Activated CD8-positive, alpha-beta memory T cell treated with anti-CD3 and anti-CD28 coated beads for 1 hour (primary cell): ENCODE measurements at places on chromosomes 4 and X.

- no peak for DNase-seq
Observed at GRCh38 chrX:72532366-72532765, 40.3 kb downstream of the HDAC8 start.

DNA sequence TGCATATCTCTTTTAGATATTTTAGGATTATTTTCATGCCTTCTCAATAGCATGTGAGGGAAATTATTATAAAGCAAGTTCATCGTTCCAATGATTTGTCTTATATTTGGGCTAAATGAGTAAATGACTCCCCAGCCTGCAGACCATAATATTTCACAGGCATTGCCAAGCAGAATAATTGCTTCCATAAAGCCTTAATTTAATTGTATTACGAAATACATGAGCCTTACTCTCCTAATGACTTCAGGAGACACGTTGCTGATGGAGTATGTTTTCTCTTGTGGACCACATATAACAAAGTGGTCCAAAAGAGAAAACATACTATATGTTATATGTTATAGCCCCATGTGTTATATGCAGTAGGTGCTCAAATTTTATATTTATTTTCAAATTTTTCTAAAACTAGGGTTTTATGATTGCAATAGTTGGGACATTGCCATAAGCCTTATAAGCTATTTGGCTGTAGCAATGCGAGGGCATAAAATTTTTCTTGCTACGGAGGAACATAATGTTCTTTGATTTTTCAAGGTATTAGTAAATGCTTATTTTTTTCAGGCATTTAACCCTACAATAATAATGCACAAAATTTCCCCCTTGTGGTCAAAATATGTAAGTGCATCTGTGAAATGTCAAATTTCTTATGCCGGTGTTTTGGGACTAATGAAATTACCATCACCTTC is 26.2 kb upstream of the TMPRSS11D start:
- no peak for DNase-seq

DNA sequence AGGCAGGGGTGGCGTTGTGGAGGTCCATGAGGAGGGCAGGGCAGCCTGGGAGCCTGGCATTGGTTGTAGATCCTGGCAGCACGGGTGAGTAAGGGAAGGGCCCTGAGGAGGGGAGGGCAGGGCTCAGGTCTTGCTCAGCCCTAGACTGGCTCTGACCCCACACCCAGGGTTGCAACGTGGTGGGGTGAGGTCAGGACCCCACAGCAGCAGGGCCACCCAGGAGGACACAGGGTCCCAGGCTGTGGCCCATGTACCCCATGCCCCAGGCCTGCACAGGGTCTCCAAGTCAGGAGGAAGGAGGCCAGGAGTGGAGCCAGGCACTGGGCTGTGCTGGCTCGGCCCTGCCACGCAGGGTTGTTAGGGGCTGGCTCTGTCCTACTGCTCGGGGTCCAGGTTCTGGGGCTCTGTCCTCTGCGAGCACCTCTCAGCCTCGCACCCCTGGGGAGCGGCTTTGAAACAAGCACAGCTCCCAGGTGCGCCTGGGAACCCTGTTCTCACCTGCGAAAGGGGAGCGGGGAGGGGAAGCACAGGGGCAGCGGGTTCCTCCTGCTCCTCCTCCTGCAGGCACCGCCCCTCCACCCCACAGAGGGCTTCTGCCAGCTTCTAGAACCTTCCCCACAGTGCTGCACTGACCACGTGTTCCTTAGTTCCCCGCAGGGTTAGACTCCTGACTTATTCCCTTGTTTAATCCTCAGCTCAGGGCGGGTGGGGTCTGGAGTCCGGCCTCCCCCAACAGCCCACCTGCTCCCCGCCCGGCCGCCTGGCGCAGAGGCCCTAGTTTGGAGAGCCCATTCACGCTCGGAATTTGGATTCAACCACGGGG is 20.4 kb downstream of the MSANTD1 start:
- DNase-seq = no peak

- no peak for DNase-seq
Observed at GRCh38 chr4:8574796-8575370, 5.3 kb upstream of the GPR78 start.

DNA sequence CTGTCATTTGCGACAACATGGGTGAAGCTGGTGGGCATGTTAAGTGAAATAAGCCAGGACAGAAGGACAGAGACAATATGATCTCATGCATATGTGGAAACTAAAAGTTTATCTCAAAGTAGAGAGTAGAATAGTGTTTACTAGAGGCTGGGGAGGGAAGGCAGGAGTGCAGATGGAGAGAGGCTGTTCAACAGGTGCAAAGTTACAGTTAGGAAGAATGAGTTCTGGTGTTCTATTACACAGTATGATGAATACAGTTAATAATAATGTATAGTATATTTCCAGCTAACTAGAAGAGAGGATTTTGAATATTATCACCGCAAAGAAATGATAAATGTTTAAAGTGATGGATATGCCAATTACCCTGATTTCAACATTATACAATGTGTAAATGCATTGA is 69.8 kb downstream of the FBXL5 start:
- DNase-seq = no peak

GRCh38 chr4:78372355-78372988 is 179.1 kb upstream of the ANXA3 start:
- DNase-seq = no peak

DNA sequence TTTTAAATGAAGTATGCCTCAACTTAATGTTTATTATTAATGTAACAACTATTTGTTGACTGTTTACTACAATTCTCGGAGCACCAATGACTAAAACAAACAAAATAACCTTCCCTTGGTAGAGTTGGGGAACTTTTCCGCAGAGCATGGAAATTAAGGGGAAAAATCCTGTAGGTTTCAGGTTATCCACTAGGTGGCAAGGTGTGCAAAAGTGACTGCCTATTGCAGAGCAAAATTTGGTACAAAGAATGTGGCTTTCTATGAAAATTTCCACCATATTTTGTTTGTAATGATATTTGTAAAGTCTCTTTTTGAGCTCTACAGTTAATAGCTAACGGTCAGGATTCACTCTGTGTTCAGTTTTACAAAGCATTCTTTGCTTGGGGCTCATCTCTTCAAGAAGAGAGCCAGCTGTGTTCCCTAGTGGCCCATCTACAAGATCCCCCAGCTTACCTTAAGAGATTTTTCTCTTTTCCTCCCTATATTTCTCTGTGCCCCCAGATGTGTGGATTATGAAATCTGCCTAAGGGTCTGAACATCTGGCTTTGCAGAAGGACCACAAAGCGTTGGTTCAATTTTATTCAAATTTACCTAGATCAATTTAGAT is 61.1 kb downstream of the FBXO8 start:
- DNase-seq = no peak

- no peak for DNase-seq
Observed at GRCh38 chr4:10958226-10958856, 273.8 kb upstream of the CLNK start.

GRCh38 chrX:4277122-4277521 is 563.7 kb upstream of the PRKX start:
- no peak for DNase-seq

DNA sequence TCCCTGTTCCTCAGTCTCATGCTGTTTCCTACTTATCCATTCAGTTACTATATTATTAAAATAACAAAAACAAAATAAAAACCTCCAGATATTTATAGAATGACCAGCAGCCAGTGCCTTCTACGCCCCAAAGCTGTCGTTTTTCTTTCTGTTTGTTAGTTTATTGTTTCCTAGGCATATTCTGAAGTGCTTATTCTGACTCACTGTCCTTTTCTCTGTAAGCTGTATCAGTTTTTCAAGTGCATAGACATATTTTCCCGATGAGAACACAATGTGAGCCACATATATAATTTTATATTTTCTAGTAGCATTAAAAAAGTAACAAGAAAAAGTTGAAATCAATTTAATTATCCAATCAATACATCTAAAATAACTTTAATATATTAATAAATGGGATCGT is 2158.6 kb upstream of the TENM3 start:
- DNase-seq = no peak

DNA sequence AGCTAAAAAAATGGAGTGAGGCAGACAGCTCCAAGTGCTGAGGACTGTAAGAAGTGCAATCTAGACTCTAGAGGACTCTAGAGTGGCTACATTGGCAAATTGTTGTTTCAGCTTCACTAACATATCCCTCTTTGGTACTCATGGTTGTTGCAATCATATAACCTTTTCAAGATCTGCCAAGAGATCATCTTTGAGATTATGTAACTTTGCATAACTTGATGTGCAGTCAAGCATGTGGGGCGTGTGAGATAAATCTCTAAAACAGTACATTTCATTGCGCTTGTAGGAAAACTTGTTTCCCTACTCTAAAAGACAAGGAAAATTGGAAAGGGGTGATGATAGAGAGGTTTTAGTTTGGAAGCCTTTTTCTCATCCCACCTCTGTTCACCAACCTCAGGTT is 11.2 kb upstream of the BRS3 start:
- DNase-seq = no peak

GRCh38 chrX:6041630-6042029 is 187.0 kb downstream of the NLGN4X start:
- DNase-seq = no peak

- DNase-seq = no peak
Observed at GRCh38 chr4:139560406-139561104, 4.5 kb upstream of the SETD7 start.

- DNase-seq = no peak
Observed at GRCh38 chr4:142567620-142568451, 278.3 kb downstream of the INPP4B start.

DNA sequence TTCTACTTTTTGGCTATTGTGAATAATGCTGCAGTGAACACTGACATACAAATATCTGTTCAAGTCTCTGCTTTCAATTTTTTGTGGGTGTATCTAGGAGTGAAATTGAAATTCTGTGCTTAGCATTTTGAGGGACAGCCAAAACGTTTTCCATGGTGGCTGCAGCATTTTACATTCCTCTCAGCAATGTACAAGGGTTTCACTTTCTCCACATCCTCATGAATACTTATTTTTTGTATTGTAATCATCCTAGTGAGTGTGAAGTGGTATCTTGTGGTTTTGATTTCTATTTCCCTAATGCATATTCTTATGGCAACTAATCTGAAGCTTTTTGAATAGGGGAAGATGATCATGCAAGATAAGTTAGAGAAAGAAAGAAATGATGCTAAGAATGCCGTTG is 40.3 kb downstream of the HSPA4L start:
- no peak for DNase-seq

DNA sequence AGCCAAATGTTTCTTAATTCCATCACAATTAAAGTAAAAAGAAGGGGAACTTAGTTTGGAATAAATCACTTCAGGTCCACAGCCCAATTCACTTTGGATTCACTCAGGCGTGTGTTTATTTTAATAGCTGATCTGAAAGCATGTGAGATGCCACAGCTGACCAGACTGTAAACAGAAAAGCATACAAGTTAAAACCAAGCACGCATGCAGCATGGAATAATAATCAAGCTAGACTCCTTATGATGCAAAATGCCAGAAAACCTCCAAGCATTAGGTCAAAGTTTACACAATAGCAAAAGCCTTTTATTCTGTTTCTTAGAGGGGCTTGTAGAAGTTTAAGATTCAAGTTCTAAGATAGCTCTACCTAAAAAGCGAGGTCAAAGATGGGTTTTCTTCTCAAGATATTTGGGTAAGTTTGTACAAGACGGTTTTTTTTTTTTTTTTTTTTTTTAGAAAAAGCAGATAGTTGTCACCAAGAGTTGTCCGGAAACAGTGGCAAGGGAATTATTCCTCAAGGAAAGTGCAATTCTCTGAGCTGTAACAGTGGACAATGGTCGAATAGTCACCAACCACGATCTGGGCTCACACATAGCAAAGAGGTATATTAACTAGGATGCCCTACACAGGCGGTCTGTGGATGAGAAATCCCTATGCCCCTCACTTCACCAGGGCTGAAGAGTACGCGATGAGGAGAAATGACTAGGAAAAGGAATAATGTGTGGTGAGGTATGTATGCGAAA is 763 bp upstream of the PRRG1 start:
- DNase-seq = no peak

- peak; percentile 53 for DNase-seq
Observed at GRCh38 chr4:6327220-6327917, 57.7 kb downstream of the WFS1 start.

GRCh38 chr4:113682730-113683537 is 78.6 kb downstream of the CAMK2D start:
- DNase-seq = no peak

GRCh38 chr4:85725721-85726170 is 250.8 kb downstream of the ARHGAP24 start:
- no peak for DNase-seq

DNA sequence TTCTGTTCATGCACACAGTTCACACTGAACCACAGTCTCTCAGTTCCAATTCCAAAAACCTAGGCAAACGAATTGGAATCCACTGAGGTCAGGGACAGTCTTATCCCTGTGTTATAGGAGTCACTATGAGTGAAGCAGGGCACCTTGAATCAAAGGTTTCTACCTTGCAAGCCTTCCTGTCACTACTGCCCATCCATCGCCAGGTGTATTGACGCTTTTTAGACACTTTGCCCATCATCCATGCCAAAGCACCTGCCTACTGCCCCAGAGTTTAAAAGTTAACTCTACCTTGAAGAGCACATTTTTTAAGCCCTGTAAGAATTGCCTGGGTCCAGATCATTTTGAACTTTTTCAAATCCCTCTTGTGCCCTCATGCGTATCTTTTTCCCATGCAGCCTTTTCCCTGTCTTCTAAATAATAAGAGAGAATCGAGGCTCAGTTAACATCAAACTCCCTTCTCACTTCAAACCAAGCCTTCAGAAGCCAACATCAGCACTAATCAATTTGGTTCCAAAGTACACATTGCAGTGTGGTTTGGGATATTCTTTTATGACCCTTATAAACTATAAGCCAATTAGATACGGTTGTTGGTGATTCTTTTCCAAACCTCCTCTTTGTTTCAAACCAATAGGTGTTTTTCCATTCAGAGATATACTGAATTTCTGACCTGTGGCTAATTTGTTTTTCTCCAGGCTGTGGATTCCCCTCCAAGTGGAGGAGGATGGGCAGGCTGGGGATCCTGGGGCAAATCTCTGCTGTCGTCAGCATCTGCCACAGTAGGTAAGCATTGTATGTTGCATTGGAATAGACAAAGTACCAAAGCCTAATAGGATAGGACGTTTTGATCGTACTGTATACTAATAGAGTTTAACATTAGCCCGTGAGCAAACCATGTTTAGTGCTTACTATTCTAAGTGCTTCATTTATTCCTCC is 23.7 kb downstream of the FAM114A1 start:
- DNase-seq = no peak

DNA sequence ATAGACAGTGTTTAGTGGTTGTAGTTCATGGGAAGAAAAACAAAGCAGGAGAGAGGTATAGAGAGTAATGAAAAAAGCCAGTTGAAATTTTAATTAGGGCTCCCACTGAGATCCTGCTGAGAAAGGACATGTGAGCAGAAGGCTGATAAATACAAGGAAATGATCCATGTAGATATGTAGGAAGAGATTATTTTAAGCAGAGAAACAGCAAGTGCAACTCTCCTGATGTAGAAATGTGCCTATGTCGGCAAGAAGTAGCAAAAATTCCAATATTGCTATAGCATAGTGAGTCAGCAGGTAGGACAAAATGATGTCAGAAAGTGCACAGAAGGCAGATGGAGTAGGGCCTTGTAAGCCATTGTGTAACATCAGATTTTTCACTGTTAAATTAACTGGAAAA is 1027.3 kb downstream of the PCDH18 start:
- no peak for DNase-seq

DNA sequence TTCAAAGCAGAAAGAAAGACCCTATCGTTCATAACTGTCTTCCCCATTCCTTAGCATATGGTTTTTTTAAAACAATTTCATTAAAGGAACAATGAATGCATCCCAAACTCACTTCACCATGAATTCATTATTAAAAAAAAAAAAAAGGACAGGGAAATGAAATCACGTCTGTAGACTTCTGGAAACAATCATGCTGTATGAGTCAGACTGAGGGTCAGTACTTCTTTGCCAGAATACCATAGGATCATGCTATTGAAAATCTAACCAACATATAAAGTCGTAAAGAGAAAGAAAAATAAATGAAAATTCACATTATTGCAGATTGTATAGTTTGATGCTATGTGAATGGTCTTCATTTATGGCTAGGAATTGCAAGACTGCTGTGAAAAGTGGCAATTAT is 144.4 kb downstream of the PCDH18 start:
- DNase-seq = no peak
